ENCODE measurements at places on chromosomes 4 and X.

DNA sequence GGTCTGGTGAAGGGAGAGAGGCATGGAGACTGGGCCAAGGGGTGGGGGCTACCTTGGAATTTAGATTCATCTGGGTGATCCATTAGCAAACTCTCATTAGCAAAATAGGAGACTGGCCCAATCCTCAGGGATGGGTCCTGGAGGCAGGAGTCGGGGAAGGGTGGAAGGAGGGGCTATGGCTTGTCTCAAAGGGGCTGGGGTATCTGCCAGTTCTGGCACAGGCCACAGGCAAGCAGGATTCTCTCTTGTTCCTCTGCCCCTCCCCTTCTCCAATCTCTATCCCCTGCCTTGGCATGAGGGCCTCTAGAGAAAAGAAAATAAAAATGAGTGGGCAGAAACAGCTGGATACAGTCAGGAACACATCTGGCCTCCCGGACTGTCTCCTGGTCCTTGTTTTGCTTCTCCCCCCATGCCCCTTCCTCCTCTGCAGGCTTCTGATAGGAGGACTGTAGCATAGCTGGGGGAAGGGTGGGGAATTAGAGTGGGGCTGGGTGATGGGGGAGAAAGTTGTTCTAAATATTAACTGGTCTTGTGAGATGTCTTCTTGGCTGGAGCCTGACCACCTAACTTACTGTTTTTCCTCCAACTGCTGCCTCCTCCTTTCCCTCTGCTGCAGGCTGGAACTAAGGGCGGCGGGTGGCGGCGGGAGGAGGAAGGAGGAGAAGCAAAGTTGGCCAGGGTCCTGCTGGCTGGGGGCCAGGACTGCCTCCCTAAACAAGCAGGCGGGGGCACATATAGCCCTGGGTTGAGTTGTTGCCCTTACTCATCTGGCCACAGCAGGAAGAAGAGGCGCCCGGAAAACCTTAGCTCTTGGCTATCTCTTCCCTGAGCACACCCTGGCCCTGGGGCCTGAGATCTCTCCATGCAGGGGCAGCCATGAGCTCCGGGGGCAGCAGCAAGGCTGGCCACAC lies 53.3 kb upstream of the LAS1L start:
- DNase-seq = peak; percentile 20

DNA sequence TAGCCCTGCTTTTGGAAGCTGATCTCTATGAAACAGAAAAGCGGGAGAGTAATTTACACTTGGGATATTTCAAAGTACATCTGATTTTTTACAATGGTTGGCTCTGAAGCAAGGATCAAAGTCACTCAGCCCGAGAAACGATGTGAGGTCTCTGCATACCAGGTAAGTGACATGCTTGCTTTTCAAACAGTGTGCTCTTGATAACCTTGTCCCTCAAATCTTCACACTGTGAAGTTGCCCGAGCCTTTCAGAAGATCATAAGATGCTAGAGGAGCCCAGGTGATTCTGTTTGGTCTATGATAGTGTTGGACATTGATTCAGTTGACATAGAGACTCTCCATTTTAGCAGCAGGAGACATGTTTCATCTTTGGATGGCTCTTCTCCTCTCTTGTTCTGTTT lies 47.1 kb upstream of the KLHL34 start:
- DNase-seq = no peak

DNA sequence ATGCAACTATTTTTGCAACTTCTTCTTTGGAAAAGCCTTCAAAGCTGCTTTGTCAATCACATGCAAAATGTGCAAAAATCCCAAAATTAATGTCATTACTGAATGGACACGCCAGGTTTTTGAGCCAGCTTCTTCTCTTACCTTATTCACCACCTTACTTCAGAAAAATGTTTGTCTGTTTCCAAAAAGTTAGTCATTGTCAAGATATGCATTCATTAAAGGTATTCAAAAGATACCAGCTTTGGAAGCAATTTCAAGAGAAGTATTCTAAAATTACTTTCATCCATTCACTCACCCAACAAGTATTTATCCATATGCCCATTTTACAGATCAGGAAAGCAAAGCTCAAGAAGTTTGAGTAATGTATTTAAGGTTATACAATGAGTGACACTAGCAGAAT lies 2.3 kb upstream of the SEPSECS start:
- DNase-seq = no peak

DNA sequence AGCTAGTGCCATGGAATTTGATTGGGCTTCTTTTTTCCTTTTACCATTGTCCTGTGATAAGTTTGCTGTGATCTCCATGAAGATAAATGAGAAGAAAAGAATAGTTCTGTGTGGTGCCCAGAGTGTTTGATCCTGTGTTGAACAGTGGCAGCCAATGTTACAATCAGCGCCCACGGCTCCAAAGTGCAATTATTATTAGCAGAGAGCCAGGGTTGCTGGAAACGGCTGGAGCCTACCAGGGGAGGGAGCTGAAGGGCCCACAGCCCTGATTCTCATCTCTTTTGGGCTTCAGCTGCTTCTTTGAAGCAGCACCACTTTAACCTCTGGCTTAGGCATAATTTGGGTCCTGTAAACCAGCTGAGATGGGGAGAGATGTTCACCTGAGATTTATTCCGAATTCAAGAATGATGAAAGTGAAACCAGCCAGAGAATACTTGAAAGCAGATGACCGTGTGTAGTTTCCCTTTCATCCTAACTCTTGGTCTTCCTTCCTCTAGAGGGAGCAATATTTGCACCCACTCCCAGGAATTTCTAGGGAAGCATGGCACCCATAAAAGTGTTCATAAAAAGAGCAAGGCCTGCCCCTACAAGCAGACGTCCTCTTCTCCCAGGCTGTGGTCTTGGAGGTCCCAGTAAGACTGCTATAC lies 298.3 kb downstream of the EVC2 start:
- no peak for DNase-seq

- DNase-seq = no peak
These were observed 242.7 kb upstream of the DCAF8L1 start for GRCh38 chrX:28223991-28224390.

DNA sequence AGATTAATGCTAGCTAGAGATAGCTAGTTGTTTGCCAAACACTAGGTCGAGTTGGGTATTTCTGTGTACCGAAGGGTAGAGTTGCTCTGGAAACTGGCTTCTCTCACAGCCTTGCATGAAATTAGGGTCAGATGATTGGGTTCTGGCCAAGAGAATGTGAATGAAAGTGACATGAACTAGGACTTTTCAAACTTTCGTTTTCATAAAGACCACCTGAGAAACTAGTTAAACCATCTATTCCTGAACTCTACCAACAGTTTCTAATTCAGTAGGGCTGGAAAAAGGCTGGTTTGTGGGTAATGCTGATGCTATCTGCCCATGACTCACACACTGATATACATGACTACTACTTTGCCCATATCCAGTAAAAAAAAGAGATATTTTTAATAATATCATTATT lies 157.6 kb downstream of the GASK1B start:
- DNase-seq = no peak

DNA sequence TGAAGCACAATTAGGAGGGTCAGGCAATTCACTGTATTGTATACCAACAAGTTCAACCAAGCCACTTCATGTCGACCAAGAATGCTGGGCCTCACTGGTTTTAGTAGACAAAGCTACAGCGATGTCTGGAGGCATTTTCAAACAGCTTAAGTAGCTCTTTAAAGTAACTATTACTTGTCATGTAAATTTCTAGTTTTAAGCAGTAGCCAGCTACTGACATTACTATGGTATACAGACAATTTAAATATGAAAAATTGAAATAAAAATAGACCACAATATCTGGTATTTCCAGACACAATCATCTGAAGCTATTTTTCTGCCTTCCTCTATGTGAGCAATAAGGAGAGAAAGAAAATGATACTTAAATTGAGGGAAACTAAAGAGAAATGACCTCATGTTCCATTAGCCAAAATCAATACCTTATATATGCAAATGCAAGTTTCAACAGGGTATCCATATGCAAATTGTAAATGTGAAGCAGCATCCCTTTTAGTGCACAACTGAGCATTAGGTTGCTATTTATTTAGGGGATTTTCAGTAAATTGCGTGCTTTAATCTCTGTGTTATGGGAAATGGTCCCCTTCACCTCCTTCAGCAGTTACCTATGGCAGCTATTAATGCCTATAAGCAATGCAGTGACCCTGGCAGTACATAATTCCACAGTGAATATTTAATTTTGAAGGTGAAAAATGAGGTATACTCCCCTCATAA lies 119.5 kb downstream of the GPC3 start:
- no peak for DNase-seq

GRCh38 chr4:15507679-15508078 lies 38.0 kb downstream of the CC2D2A start:
- no peak for DNase-seq

DNA sequence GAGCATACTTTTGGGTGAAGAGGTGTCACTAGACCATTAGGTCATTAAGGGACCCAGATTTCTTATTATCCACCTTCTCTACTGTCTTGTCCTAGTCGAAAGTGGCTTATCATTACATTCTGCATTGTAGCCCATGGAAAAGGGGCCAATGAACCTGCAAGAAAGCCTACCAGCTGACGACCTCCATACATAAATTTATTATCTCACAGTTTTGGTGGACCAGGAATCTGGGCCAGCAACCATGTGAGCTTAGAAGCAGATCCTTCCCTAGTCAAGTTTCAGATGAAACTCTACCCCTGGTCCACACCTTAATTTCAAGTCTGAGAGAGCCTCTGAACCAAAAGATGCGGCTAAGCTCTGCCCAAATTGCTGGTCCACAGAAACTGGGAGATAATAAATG lies 37.6 kb downstream of the RPS6KA3 start:
- no peak for DNase-seq

DNA sequence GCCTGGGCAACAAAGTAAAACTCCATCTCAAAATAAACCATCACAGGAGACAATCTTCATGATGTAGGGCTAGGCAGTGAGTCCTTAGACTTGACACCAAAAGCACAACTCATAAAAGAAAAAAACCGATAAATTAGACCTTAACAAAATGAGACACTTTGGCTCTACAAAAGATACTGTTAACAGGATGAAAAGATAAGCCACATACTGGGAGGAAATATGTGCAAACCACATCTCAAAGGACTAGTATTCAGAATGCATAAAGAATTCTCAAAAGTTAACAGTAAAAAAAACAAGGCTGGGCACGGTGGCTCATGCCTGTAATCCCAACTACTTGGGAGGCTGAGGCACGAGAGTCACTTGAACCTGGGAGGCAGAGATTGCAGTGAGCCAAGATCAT lies 13.2 kb downstream of the EFHC2 start:
- DNase-seq = no peak

Measured in NCI-H1105 treated with DMSO at 0.1 percent for 48 hours (cell line).